ENCODE measurements at places on chromosomes 11 and 22.

DNA sequence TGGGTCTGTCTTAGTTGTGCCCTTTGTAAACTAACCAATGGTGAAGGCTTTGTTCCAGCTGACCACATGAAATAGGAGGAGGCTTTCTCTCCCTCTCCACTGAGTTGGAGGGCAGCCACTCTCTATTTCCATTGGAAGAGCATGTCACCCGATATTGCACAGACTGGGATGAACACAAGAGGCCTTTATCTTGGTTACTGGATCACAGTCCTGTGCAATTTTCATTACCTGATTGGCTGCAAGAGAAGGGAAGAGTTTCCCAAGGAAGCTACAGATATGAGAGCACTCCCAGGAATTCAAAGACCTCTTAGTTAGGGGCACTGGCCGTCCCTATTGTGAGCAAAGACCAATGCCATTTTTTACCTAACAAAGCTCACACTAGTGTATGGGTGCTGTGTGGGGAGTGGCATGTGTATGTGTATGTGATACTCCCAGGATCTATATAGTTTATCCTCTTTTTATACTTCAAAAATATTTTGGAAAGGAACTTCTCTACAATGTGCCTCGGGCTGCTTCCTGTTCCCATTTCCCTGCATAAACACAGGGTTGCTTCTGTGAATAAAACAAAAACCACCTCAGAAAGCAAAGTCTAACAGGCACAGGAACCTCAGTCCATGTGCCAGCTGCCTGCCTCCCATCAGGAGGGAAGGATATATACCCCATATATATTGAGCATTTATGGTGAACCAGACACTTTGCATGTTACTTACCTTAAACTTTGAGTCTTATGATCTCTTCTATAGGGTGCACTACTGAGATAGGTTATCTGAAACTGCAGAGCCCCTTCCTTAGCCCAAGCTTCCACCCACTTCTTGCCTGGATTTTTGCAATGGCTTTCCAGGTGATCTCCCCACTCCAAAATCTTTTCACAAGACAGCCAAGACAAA lies 126.5 kb downstream of the RASSF10 start:
- no peak for DNase-seq

DNA sequence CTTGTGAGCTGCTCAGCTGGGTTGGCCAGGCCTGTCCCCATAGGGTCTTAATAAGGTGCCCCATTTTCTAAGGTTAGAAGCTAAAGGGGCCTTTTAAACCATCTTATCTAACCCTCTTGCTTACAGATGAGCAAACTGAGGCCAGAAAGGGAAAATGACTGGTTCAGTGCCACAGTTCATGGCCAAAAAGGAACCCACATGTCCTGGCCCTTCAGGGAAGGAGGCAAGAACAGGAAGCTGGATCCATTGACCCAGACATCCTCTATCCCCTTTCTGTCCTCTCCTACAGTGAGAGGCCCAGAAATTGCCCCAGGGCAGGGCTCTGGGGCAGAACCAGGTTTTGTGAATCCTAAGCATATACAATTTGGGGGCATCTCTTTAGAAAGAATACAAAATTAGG lies 10.0 kb downstream of the PRG3 start:
- no peak for DNase-seq

DNA sequence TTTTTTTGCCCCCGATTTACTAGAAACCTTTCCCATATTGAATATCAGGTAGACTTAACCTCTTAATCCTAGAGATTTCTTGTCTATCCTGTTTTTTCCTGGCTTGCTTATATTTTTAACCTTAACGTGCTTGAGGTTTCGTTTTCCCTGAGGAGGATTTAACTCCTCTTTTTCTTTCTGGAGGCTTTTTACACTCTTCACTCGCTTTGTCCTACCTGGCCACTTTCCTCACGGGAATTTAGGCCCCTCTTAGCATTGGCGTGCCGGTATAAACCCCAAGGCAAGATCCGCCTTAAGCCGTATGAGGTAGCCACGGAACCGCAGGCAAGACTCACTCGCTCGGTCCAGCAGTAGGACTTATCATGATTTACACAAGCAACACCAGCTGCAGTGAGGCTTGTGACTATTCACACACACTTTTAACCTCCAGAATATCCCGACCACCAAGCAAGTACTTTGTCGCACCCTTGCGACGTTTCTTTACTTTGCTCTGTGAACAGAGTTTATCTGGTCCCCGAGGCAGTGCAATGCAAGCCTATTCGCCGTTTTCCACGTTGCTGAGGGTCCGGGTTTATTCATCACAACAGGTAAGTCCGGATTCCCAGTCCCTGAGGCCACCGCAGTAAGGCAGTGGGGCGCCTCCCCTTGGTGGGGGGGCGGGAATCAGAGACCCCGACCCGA lies 20.6 kb upstream of the ALDH3B2 start:
- no peak for DNase-seq

- DNase-seq: no peak
Measured at GRCh38 chr11:38718049-38718448, 2120.0 kb upstream of the RAG2 start.

DNA sequence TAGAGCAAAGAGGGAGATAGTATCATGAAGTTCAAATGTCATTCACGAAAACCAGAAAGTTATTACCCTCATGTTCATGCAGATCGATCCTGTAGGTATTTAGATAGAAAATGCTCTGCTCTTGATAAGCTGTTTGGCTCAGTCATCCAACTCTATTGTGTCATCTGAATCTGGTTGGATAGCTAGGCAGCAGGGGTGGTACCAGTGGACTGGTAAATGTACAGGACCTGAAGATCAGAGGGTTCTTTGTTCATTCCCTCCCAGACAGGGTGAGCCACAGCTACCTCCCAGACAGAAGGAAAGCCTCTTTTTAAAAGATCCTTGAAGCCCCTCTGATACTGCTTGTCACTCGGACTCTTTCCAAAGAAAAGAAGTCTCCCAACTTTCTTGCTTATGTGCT lies 29.8 kb upstream of the DRD2 start:
- DNase-seq: no peak

All from NT2/D1 (cell line).